Fibroblast of lung (primary cell): ENCODE measurements at places on chromosomes 4 and X. TPM values are rescaled to one million over a fixed set of nuclear protein-coding genes. Genes with fewer than 3 reads are reported as not detected.

CRMP1 gene
- 0.33 and 1.5 TPM in 2 replicates for total RNA-seq

- no peak for DNase-seq
These were observed 314 bp downstream of the P2RY8 start for GRCh38 chrX:1536712-1537030.

ESX1 gene
- total RNA-seq = not detected in 2 replicates

- peak; percentile 96 for DNase-seq
These were observed 153.7 kb downstream of the CBR4 start for GRCh38 chr4:168856312-168856711.

- DNase-seq = peak; percentile 48
These were observed 48.5 kb downstream of the SNCA start for GRCh38 chr4:89788206-89789072.

DNA sequence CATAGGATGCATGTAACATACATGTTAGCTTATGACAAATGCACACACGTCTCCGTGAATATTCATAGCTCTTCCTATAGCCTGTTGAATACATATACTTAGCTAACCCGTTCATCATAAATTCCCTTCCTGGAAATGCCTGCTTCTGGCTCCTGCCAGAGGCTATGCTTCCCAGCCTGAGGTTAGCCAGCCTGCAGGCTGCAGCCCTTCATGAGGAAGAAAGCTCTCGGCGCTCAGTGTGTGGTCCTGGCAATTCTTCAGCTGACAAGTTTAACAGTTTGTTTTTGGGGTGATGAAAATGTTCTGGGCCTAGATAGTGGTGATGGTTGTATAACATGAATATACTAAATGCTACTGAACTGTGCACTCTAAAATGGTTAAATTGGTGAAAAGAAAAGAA is 48.8 kb upstream of the MAN2B2 start:
- DNase-seq = no peak

CXorf65 gene
- not detected in 2 replicates for total RNA-seq

- no peak for DNase-seq
These were observed 48.0 kb downstream of the CXXC4 start for GRCh38 chr4:104446431-104447278.

EDNRA gene
- total RNA-seq = 0.77 and 2.0 TPM in 2 replicates

GRCh38 chr4:140841186-140841585 is 85.0 kb upstream of the TBC1D9 start:
- no peak for DNase-seq

DRD5 gene
- total RNA-seq = not detected in 2 replicates

ADGRA3 gene
- 15.2 and 25.2 TPM in 2 replicates for total RNA-seq
